ENCODE measurements at places on chromosomes 2 and 18.

DNA sequence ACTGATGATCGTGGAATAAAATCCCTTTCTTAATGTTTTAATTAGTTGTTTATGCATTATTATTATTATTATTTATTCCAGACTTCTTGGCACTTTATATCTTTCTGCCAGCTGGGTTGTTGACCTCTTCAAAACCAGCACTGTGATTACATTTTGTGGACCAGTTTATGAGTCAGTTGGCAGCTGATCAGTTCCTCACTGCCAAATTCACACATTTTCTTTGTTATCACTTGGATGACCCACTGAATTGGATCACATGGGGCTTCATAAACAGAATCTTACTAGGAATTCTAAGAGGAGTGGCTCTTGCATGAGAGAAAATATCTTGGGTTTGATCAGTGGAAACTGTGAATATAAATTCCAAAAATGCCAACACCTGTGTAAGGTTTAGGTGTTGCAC, 321.8 kb upstream of the SPRED2 start:
- no peak for DNase-seq

- no peak for DNase-seq
Observed at GRCh38 chr2:232049350-232049749, 87.8 kb downstream of the DIS3L2 start.

GRCh38 chr2:219901155-219901554, 273.7 kb downstream of the SLC4A3 start:
- DNase-seq = no peak

DNA sequence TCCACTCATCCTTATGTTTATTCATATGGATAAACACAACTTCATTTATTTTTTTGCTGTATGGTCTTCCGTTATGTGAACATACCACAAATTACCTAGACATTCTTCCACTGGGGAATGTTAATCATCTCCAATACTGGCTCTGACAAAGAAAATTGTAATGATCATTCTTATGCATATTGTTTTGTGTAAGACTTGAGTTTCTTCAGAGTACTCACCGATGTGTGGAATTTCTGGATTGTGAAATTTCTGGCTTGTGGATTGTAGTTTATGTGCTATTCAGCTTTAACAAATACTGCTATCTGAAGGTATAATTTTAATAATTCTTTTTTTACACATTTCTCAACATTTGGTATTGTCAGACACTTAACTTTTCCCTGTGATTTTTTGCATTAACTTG, 212.2 kb upstream of the THUMPD2 start:
- DNase-seq = no peak

- DNase-seq = no peak
Observed at GRCh38 chr2:215038421-215038820, 100.0 kb downstream of the ABCA12 start.

- no peak for DNase-seq
Observed at GRCh38 chr2:69372767-69373166, 14.3 kb downstream of the GFPT1 start.

GRCh38 chr2:108409768-108410167, 32.0 kb downstream of the SULT1C4 start:
- DNase-seq = no peak

- no peak for DNase-seq
Observed at GRCh38 chr2:19762959-19763605, 138.7 kb downstream of the TTC32 start.

DNA sequence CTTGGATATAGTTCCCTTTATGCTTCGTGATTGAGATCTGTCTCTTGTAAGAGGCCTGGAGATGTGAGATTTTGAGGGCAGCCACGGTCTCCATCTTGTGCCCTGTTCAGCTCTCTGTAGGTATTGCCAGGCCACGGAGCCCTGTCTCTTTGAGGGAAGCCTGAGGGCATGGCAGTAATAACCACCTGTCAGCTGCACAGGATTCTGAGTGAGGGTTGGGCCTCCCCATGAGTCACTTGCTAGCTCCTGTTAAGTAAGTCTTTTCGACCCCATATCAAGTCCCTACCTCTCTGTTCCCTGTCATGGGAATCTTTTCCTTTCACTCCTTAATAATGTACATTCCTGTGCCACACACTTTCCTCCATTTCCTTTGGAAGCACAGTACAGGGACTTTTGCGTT, 20.4 kb downstream of the LYPD6B start:
- no peak for DNase-seq

DNA sequence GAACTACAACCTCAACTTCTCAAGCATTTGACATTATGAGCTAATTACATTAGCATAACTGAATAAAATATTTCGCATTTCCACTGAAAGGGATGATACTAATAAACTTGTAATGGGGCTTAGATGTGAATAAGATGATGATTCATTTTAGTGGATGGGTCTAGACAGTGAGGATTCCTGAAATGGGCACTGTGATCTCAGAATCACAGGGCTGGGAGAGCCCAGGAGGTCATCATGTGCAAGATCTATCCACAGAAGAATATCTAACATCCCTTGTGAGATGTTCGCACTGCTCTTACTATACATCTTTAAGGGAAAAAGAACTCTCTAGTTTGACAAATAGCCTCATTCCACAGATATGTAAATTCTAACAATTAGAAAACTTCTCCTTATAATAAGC, 245.7 kb downstream of the DYM start:
- DNase-seq = no peak

DNA sequence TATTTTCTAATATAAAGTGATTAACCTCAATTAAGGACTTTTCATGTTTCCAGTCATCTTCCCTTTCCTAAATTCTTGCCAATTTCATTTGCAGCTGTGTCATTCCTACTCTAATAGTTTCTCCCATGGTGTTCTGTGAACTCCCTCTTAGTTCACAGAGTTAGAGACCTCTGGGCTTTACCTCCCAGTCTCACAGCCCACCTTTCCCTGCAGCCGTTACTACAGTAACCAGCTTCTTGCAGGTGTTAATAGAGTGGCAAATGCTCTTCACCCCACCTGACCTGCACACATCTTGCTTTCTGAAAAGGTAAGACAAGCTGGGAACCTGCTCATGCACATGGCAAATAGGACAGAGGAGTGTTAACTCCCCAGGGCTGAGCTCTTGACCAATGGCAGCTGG, 250.1 kb downstream of the FBXO15 start:
- no peak for DNase-seq

DNA sequence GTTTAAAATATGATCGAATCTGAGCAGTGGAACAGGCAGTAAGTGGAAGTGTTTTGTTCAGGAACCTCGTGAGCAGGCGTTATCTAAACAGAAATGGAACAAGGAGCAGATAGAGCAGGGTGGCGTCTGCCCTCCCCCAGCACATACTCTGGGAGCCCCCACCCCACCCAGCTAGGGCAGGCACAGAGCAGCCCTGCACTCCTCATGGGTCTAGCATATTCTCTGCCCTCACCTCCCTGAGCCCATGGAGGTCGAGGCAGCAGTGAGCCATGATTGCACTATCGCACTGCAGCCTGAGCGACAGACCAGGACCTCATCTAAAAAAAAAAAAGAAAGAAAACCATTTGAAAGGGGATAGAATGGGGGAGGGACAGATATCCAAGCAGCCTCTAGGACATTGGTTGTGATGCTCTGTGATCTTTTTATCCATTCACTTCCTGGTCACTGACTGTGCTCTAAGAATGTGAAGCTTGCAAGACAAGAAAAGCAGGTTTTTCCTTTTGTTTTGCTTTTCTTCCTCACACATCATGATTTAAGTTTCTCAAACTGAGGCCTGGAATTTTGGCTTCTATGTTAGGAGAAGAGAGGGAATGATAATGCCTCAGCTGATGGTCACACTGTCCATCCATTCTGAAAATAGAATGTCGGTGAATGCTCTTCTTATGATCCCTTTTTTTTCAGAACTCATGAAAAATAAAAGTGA, 3.1 kb downstream of the MLPH start:
- no peak for DNase-seq

GRCh38 chr2:242064364-242065250, 195.1 kb downstream of the RTP5 start:
- no peak for DNase-seq

DNA sequence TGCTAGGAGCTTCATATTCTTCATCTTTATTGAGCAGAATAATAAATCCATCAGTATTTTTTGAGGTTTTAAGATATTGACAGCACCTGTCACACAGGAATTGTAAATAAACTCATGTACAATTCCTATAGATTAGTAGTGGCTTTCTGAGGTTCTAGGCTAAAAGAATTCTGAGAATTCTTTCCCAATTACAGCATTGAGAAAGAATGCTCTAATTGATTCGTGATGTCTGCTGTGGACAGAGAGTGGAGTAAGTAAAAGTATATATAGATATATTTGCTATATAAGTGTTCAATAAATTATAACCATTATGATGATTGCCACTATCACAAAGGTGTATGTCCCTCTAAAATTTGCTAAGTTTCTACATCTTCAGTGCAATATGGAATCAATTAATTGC, 186.5 kb upstream of the NRP2 start:
- DNase-seq = no peak

DNA sequence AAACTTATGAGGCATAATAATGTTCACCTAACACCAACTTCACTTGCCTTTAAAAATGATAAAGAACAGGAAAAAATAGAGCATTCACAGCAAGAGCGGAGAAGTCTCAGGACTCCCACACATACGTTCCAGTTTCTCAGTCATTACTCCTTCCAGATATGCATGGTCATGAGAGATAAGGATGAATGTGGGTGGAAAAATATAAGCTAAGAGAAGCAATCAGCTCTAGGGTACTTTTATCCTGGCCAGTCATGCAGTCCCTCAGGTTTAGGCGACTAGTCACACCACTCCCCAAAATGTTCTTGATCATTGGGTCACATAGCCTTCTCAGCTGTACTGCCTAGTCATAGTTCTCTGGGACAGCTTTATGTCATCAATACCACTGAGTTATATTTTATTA, 29.2 kb upstream of the CCDC178 start:
- DNase-seq = no peak

GRCh38 chr2:63589148-63589958, 590 bp downstream of the MDH1 start:
- no peak for DNase-seq

DNA sequence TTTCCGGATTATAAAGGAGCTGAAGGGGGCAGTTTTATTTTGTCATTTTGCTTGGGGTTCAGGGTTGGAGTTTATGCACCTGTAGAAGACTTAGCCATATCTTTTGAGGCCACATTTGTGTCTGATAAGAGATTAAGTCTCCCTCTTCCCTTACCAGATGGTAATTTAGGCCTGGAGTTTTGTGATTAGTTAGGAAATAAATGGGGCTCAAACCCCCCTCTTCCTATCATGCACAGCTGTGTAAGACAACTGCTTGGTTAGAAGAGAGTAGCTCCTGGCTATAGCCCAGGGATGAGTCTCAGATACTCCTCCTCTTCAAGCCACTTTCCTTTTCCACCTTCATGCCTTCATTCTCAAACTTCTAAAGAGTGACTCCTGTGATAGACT, 802 bp upstream of the SAP130 start:
- DNase-seq = no peak

DNA sequence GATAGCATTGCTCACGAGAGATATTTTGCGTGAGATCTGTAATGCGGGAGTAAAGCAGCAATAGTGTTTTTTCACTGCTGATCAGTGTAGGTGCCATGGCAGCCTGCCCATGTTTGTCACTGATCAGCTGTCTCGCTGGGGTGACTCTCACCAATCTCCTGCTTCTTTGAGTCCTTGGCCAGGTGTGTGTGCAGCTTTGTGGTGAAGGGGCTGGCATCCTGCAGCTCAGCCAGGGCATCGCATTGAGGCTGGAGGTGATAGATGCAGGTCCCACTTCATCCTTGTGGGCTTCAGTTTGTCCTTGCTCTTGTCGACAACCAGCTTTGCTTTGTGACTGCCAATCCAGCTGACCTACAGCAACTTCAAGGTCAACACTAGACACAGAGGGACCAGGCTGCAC, 258.3 kb upstream of the CXCR4 start:
- DNase-seq = no peak

GRCh38 chr2:62215306-62216064, 19.6 kb downstream of the B3GNT2 start:
- peak; percentile 41 for DNase-seq

- peak; percentile 36 for DNase-seq
Observed at GRCh38 chr2:25251422-25252273, 83.3 kb upstream of the POMC start.

GRCh38 chr2:204545861-204546735, 823 bp downstream of the PARD3B start:
- no peak for DNase-seq

- DNase-seq = no peak
Observed at GRCh38 chr2:27308359-27308881, at the start of gene UCN. Gene UCN, minus strand, starts transcription at chr2:27308445. Its CDS starts 550 bp downstream, at chr2:27307895.

GRCh38 chr2:37443082-37443481, 98.7 kb downstream of the QPCT start:
- no peak for DNase-seq

DNA sequence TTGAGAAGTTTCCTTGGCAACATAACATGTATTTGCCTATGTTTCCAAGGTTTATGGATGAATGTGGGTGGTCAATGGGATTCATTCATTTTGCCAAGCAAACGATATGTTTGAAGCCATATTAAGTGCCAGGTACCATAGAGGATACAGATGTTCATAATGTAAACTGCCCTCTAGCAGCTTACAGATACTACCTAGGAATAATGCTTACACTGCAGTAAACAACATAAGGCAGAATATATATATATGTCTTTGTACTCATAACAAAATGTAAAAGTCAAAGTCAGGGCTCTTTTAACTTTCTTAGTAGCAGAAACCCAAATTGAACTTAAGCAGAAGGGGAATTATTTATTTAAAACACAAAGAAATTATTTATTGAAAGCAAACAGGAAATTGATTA, 171.6 kb upstream of the TNP1 start:
- DNase-seq = no peak

DNA sequence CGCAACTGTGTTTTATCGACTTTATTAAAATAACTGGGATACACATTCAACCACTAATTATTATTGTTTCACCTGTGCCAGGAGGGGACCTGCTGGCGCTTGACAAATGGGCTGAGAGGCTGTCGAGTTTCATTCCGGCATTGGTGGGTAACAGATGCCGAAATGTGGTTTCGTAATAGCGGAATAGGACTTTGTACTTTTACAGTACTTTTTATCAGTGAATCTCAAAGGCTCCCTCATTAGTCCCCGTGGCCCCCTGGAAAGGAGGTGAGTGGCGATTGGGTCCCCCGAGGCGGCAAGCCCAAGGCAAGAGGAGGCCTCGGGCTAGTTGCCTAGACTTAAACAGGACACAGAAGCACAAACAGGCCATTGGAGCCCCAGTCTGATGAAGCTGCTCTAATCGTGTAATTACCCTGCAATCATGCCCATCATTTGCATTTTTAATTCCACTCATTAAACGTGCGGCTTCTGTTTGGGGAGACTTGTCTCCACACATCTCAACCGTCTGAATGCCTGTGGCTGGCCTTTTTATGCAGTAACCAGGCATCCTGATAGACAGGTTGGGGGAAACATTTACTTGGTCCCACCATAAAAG, 193.2 kb downstream of the INO80D start:
- DNase-seq = no peak

DNA sequence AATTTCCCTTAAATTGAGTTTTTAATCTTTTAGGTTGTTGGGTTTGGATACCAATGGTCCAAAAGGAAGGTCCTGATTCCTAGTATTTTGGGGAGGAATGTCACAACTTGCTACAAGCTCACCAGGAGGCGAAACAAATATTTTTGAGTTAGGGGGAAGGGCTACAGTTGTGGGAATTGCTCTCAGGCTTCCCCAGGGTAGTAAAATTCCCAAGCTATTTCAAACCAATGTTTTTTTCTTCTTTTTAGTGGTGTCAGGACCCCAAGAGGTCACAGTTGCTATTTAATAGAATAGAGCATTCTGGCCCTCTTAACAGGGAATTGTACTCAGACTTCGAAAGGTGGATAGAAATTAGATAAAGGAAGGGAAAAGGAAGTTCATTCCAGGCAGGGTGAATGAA, 68.5 kb upstream of the ST3GAL5 start:
- DNase-seq = no peak
